ENCODE measurements at places on chromosomes 1 and 21.

- no peak for DNase-seq
Measured at GRCh38 chr1:10014016-10014415, 17.0 kb downstream of the RBP7 start.

- no peak for DNase-seq
Measured at GRCh38 chr1:51744506-51745303, 127.8 kb downstream of the OSBPL9 start.

DNA sequence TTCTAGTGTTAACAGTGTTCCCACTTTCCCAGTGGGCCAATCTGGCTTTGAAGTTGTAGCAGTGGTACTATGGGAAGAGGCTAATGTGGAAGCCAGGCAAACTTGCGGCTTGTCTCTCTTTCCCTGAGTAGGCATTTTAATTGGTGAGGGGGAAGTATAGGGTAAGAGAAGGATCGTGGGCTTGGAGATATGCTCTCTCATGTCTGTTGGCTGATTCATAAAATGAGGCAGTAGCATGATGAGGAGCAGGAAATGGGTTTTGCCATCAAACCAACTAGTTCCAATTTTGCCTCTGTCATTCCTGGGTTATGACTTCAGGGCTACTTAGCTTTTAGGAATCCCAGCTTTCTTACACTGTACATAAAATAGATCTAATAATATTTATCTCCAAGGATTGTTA, 12.1 kb downstream of the C8A start:
- DNase-seq = no peak

DNA sequence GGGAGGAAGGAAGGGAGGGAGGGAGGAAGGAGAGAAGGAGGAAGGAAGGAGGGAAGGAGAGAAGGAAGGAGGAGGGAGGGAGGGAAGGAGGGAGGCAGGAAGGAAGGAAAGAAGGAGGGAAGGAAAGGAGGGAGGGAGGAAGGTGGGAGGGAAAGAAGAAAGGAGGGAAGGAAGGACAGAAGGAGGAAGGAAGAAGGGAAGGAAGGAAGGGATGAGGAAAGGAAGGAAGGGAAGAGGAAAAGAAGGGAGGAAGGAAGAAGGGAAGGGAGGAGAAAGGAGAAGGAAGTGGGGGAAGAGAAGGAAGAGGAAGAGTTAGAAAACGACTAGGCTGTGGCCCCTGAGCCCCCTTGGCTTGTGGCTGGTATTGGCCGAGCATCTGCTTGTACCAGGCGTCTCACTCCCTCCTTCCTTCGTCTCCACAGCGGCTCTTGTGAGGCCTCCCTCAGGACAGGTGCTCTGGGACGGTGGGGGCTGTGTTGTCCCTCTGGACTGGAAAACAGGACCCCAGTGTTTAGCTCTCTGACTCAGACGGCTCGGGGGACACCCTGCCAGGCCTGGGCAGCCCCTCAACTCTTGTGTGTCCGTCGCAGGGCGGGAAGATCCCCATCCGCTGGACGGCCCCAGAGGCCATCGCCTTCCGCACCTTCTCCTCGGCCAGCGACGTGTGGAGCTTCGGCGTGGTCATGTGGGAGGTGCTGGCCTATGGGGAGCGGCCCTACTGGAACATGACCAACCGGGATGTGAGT, 36.2 kb upstream of the C1QA start:
- no peak for DNase-seq

- no peak for DNase-seq
Measured at GRCh38 chr1:34645109-34645688, 109.6 kb upstream of the GJB5 start.

- no peak for DNase-seq
Measured at GRCh38 chr1:235199441-235199840, 38.4 kb upstream of the RBM34 start.

DNA sequence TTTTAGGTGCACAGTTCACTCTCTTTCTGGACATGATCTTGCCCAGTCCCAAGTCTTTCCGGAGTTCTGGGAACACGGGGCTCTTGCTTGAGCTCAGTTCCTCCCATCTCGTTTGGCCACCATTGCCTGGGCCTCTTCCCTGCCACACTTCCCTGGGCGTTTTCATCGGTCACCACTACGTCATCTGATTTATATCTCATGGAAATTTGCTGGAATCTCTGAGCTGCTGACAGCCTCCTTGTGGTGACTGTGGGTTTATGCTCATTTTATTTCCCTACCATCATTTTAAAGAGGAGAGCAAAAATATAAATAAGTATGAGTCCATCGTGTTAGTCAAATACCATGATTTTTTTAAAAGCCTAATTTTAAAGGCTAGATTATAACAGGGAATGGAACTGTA, 449.1 kb upstream of the KAZN start:
- no peak for DNase-seq

GRCh38 chr1:41672641-41673361, 188.3 kb upstream of the EDN2 start:
- DNase-seq = no peak

- peak; percentile 5 for DNase-seq
Measured at GRCh38 chr1:169201084-169201619, 94.7 kb downstream of the ATP1B1 start.

- DNase-seq = peak; percentile 85
Measured at GRCh38 chr1:178057912-178058534, 35.9 kb upstream of the RASAL2 start.

GRCh38 chr1:193519922-193520321, 333.5 kb upstream of the B3GALT2 start:
- no peak for DNase-seq

GRCh38 chr21:31117128-31117916, 79.0 kb upstream of the KRTAP19-8 start:
- DNase-seq = peak; percentile 71

DNA sequence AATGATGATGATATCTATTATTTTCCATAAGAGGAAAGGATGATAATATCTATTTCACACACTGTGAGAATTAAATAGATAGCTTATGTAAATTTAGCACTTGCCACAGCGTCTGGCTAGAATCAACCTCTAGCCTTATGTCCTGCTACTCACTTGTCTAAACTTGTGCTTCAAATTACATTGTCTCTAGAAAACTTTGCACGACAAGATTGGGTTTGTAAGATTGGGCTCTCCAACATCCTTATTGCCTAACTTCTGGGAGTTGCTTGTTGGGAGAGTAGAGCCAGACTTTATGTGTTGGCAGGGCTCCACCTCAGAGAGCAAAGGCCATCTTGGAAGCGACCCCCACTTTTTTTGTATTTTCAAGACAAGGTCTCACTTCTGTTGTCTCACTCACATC, 50.0 kb upstream of the POGK start:
- no peak for DNase-seq

- DNase-seq = no peak
Measured at GRCh38 chr1:44108241-44108640, 10.4 kb upstream of the KLF17 start.

GRCh38 chr1:82487778-82488177, 687.0 kb downstream of the ADGRL2 start:
- no peak for DNase-seq

DNA sequence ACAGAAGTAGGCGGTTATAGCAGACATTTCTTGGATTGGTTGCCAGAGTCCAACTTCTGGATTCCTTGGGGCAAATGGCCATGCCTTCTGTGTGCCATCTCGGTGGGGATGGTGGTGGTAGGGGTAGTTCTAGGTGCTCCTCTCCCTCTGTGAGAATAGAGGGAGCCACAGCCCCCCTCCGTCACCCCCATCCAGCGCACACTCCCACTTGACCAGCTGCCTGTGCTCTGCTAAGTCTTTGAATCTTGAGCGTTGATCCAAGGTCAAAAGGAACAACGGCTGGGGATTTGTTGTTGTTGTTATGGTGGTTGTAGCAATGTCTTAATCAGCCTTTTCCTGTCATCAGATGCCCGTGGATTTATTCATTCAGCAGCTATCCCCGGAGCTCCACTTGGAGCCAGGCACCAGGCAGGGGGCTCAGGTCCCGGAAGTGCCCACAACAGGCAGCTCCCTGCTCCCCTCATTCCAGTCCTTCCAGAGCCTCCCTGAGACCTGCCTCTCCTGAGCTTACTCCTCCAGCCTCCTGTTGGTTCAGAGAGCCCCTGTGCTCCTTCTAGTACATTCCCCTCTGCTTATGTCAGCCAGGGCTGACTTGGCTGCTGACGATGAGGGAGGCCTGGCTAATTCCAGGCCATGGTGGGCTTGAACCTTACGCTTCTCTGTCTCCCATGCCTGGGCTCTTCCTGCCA, 146.6 kb upstream of the WNT4 start:
- DNase-seq = peak; percentile 22

GRCh38 chr1:200427744-200428143, 17.9 kb upstream of the ZNF281 start:
- no peak for DNase-seq

DNA sequence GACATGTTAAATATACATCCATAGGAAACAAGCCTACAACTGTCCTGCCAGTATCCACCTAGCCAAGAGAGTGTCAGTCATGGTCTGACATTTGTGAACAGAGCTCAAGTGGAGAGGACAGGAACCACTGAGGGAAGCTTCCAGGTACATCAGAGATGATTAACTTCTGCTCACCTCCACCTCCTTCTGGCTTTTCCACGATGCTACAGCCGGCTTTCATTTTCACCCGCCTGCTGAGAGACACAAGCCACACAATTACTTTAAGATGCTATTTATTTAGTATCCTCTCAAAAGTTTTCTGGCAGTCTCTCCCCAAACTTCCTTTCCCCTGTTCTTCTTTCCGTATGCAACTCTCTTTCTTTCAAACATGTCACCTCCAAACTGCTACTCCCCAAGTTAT, 2.1 kb downstream of the ETV3 start:
- no peak for DNase-seq

GRCh38 chr1:4393191-4393590, 261.2 kb upstream of the AJAP1 start:
- DNase-seq = no peak

DNA sequence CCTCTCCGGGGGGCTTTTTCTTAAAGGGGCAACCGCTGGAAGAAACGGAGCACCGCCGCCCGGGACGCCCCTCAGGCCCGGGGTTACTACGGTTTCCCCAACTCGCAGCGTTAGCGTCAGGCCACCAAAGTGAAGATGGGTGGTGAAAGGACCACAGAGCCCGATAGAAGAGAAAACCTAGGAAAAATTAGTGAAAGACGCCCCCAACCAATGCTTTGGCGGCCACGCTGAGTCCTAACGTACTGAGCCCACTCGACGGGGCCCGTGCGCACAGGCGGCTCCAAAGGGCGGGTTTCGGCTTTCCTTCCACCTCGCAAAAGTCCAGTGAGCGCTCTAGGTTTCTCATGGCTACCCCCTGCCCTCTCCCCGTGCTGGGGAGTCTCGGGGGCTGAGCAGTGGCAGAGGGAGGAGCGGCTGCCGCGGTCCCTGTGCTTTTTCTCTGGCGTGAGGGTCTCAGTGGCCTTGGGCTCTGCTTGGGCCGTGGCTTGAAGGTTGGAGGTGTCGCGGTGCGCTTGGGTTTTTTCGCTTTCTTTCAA, 12.2 kb upstream of the SPEN start:
- DNase-seq = no peak

DNA sequence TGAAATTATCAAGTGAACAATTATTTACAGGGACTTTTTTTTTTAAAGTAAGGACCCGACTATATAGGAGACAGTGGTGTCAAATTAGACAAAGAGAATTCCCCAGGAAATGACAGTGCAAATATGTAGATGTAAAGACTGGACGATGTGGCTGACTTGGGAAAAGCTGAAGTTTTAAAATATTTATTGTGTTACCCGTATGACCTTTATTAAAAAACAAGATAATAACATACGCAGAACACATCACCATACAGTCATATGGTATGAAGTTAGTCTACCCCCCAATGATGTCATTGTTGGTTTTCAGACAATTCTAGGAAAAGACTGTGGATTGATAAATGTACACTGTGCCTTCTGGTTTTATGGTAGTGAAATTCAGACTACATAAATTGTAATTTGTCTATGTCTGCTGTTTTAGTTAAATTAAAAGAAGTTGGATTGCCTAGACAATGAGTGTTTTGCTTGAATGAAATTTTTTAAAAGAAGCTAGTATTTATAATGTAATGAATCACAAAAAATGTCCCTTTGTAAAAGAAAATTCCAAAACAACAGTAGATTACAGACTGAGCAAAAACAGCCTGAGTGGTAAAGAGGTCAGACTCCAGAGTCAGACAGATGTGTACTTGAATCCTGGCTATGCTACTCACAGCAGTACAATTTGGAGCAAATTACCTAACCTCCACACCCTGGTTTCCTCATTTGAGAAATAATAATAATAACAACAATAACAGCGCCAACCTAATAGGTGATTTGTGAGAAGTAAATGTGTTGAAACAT, 15.5 kb upstream of the PDC start:
- DNase-seq = peak; percentile 4

- no peak for DNase-seq
Measured at GRCh38 chr1:2415337-2415736, 3.0 kb upstream of the PEX10 start.

DNA sequence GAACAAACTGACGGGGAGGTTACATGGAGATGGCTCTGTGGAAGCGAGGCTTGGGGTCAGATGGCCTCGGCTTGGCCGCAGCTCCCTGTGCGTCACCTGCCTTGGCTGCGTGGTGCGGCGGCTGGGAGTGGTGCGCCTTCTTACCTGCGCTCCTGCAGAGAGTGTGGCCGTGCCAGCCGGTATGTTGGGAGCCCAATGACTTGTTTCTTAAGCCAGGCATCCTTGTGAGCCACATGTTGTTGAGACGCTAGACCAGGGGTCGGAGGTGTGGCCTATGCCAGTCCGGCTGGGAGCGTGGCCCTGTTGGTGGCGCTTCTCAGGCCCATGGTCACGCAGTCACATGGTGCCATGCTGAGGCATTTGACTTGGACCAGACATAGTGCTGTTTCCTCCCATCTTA, 10.5 kb downstream of the SLX9 start:
- DNase-seq = no peak

DNA sequence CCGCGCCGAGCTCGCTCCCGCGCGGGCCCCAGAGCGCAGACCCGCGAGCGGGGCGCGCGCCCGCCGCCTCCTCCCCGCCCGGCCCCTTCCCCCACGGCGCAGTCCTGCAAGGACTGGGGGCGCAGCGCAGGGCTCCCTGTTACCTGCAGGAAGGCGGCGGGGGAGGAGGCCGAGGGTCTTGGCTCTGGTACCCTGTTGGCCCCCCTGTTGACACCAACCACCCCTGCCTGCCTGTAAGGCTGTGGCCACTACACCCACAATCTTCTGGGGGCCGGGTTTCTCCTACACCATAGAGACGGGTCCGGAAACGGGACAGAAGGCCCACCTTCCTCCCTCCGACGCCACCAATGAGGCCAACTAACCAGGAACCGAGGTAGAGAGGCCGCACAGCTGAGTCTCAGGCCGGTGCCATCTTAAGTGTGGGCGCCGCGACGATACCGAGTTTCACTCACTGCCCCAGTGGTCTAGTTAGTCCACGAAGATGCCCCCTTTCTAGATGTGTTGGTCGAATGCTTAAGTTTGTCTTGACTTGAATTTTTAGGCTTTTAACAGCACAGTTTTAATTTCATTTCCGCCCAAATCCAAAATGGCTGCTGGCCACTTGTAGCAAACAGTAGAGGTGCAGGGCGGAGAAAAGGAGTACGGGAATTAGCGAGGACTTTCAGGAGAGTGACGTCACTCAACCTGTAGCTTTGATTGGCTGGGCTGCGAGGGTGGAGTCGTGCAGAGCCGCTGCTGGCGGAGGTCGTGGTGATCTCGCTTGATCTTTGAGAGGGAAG, at the start of gene SCYL3:
SCYL3 (minus strand) TSS at position 252 of the 779 bp plus-strand sequence. CDS start 5,056 bp downstream, outside the sequence.
- DNase-seq = peak; percentile 95

GRCh38 chr1:96487394-96487793, 234.2 kb upstream of the PTBP2 start:
- no peak for DNase-seq
